ENCODE measurements at places on chromosomes 16 and 17.

- no peak for DNase-seq
Measured at GRCh38 chr17:3986270-3986938, 22.2 kb upstream of the ATP2A3 start.

DNA sequence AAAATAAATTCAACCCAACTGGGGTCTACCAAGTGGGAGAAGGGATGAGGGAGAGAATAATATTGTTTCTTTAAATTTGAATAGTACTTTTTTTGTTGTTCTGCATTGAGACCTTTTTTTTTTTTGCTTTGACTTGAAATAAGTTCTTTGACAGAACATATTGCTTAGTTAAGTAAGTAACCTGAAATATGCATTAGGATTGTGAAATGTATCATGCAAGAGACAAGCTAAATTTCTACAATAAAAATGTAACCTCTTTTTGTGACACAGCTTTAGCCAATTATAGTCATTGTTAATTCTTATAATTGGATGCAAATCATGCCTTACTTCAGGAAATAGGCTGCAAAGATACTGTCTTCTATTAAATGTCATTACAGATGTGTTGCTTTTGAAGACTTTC, 150.0 kb upstream of the GOT2 start:
- DNase-seq: no peak

DNA sequence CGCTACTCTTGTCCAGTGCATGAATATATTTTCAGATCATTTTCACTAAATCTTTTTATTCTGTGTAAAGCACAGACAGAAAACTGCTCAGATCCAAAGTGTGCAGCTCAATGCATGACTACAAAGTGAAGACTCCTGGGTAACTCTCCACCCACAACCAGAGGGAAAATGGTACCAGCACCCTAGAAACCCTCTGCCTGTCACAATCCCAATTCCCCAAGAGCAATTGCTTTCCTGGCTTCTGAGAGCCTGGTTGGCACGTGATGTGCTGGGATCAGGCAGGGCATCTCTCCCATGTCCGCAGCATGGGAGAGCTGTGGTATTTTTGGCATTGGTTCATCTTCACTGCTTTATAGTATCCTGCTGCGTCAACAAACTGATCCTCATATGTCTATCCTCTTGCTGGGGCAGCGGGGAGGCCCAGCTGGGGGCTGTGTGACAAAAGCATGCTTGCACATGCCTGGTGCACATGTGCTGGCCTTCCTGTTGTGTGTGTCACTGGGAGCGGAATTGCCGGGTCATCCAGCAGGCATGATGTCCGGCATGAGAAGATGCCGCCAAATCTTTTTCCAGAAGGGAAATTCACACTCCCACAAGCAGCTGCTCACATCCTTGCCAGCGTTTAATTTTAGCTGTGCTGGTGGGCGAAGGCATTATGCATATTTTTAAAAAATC, 278.9 kb upstream of the FOXF1 start:
- no peak for DNase-seq

- DNase-seq: peak; percentile 23
Measured at GRCh38 chr17:78818932-78819331, 21.7 kb downstream of the USP36 start.

DNA sequence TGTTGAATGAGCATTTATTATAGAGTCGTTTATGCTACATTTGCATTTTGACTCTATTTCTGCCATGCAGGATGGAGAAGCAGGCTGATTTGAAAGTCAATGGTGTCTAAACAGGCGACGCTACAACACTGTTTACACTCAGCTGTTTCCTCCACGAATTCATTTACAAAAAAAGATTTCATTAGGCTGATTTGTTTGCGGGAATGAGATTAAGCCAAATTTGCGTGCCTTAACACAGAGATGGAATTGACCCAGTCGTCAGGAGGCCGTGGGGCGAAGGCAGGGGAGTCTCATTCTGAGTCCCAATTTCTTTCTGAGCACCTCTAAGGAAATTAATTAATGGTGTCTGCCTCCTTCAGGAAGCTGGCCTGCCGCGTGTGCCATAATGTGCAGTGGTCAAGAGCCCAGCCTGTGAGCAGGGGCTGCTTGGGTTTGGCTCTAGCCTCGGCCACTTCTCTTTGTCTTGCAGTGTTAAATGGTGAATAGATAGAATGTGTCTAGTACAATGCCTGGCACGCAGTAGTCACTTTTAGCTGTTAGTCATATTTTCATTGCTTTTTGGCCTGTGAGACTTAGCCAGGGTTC, 88.6 kb upstream of the NKD1 start:
- DNase-seq: no peak

GRCh38 chr16:21584817-21585216, 14.6 kb upstream of the METTL9 start:
- DNase-seq: no peak

GRCh38 chr16:79500286-79500685, 100.3 kb downstream of the MAF start:
- DNase-seq: no peak

DNA sequence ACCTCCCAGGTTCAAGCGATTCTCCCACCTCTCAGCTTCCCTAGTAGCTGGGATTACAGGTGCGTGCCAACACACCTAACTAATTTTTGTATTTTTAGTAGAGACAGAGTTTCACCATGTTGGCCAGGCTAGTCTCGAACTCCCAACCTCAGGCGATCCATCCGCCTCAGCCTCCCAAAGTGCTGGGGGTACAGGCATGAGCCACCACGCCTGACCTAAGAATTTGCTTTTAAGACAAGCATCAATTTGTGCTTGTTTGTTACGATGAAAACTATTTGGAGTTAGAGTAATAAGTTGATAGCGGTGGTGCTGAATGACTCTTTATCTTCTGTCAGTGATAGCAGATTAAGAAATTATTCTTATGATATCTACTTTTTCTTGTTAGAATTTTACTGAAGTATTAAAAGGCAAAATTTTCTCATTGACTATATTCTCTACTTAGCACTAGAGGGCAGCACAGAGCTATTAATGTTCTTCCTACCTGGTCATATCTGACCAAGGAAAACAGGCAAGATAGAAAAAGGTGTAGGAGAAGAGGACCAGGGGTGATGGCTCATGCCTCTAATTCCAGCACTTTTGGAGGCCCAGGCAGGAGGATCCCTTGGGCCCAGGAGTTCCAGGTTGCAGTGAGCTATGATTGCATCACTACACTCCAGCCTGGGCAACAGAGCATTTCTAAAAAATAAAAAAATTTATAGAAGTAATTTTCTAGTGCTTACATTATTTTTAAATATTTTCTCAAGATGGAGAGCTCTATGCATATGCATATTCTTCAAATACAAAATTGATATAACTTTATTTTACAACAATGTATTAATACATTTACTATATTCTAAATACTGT, 24.5 kb downstream of the STXBP4 start:
- DNase-seq: no peak

All from activated T-cell treated with anti-CD3 and anti-CD28 coated beads for 4 hours (primary cell).